Mesendoderm (in vitro differentiated cells): ENCODE measurements at places on chromosomes 7 and 10.

DNA sequence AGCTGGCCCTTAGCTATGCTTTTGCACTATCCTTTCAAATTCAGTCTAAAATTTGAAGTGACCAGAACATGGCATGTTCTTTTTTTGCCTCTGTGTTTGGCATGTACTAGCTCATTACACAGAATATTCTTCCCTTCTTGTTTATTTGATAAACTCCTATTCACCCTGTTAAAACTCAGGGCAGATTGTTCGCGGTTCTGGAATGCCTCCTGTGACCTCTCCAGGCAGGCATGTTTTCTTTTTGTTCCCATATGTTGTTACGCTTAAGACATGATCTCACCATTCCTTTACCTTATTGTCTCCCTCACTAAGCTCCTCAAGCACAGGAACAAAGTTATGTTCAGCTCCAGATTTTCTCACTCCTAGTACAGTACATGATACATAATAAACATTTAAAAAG is 181.7 kb downstream of the CCSER2 start:
- peak; percentile 59 for DNase-seq

GRCh38 chr7:141076377-141076776 is 2.5 kb downstream of the TMEM178B start:
- peak; percentile 60 for DNase-seq

DNA sequence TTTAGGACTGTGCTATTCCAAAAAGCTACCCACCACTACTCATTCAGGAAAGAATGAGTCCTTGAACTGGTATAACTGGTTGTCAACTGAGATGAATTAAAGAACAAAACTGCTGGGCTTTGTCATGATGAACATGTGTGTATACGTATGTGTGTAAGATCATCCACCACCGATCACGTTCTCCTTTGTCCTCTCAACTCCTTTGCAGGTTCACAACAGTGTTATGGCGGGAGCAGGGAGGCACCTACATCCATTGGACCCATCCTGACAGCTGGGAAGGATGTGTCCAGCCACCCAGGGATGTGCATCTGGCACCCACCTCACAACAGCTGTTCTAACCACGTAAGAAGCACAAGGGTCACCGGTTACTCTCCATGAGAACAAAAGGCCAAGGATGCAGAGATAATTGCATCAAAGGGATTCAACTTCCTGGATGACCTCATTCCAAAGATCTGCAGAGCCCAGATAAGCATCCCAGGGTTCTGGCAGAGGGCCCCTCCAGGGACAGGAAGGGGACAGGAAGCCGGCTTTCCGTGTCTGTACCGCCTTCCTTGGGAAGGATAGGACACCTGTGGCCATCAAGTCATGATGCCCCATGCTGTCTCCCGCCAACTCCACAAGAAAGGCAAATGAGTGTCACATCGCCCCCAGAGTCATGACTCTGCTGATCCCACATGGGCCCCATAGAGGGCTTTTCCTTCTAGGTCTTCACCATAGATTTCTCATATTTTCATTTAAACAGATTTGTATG is 66.1 kb downstream of the STEAP1B start:
- DNase-seq = peak; percentile 99

DNA sequence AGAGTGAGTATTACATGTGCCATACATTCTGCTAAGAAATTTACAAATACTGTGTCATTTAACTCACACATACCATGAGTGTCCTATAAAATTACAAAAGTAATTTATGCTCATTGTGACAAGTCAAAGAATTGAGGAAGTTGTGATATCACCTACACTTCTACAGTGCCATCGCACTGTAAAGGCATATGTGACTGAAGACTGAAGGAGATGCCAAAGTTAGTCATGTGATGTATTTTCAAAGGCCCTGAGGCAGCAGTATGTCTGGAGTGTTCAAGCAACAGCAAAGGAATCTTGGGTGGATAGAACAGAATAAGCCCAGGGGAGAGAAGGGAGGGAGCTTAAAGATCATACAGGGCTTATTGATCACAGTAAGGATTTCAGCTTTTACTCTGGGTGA is 176.8 kb downstream of the WNT2 start:
- no peak for DNase-seq

GRCh38 chr10:69759641-69760040 is 42.1 kb upstream of the COL13A1 start:
- DNase-seq = no peak

DNA sequence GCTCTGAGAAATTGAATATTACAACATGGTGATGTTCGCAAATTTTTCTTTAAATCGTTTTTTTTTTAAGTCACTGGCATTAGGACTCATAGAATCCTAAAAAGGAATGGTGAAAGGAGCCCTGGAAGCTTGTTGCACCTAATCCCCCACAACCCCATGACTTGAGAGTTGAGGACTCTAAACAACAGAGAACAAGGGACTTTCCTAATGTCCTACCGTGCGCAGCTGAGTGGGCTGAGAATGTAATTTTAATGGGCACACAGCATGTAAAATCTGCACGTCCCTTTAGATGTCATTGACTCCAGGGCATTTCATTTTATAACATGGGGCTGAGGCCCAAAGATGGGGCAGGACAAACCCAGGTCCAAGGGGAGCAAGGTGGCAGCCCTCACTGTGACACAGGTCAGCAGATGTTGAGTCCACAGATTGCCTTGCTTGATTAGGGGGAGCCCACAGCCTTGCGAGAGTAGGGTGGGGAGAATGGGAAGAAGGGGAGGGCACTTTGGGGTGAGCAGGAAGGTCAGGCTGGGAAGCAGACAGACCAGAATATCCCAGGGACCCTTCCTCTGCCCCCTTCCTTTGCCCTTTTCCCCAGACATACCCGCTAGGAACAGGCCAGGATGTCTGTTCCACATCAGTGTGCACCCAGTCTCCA is 208.4 kb upstream of the ZMIZ1 start:
- DNase-seq = no peak

GRCh38 chr10:10860455-10860976 is 157.2 kb upstream of the CELF2 start:
- DNase-seq = no peak

- DNase-seq = no peak
Measured at GRCh38 chr7:87448388-87448787, 27.1 kb downstream of the ABCB4 start.

DNA sequence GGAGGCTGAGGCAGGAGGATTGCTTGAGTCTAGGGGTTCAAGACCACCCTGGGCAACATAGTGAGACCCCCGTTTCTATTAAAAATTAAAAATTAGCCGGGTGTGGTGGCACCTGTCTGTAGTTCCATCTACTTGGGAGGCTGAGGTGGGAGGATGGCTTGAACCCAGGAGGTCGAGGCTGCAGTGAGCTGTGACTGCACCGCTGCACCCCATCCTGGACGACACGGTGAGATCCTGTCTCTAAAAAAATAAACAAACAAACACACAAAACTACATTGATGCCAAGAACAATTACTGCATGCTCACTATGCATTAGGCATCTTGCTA is 761 bp upstream of the CHST12 start:
- no peak for DNase-seq
